MCF 10A (cell line): ENCODE measurements at places on chromosomes 5 and 9. TPM values are rescaled to one million over a fixed set of nuclear protein-coding genes. Genes with fewer than 3 reads are reported as not detected.

SOX30 gene
- total RNA-seq, result 0.15 TPM in 1 of 2 replicates, not detected in the other

SEMA6A gene
- 1.5 and 2.1 TPM in 2 replicates for total RNA-seq

GFRA3 gene
- not detected in 2 replicates for total RNA-seq

GZMA gene
- total RNA-seq, result not detected in 2 replicates

GRCh38 chr5:113487416-113487780, 855 bp downstream of the MCC start:
- DNase-seq, result peak; percentile 43
- H3K36me3 ChIP-seq, result peaks cover 8% of the 10 kb centered on the region
- no peaks in the 10 kb centered on the region for H3K27me3 ChIP-seq
- no peak overlapping the region for H3K27ac ChIP-seq
- H3K4me1 ChIP-seq, result peaks cover 20% of the 10 kb centered on the region

- no peaks in the 10 kb centered on the region for H3K27me3 ChIP-seq
- no peak for DNase-seq
- H3K4me3 ChIP-seq, result no peak overlapping the region
- peaks cover 6% of the 10 kb centered on the region for H3K4me1 ChIP-seq
- H3K27ac ChIP-seq, result no peak overlapping the region
- H3K36me3 ChIP-seq, result no peaks in the 10 kb centered on the region
Observed at GRCh38 chr5:132797651-132798050, 15.5 kb upstream of the SOWAHA start.

- peak overlapping the region; percentile 7 for H3K27ac ChIP-seq
- H3K4me3 ChIP-seq, result no peak overlapping the region
- H3K4me1 ChIP-seq, result peaks cover 21% of the 10 kb centered on the region
- no peak for DNase-seq
Observed at GRCh38 chr9:78858266-78858665, 561.3 kb downstream of the PSAT1 start.

GRCh38 chr9:4894076-4894475, 91.0 kb upstream of the JAK2 start:
- H3K36me3 ChIP-seq, result peaks cover 6% of the 10 kb centered on the region
- no peak overlapping the region for H3K4me3 ChIP-seq
- H3K27me3 ChIP-seq, result peaks cover 7% of the 10 kb centered on the region

- peak overlapping the region; percentile 70 for H3K4me3 ChIP-seq
- no peak for DNase-seq
- no peak overlapping the region for H3K27ac ChIP-seq
- no peaks in the 10 kb centered on the region for H3K36me3 ChIP-seq
Observed at GRCh38 chr5:77629509-77630113, 8.9 kb downstream of the OTP start.

DNA sequence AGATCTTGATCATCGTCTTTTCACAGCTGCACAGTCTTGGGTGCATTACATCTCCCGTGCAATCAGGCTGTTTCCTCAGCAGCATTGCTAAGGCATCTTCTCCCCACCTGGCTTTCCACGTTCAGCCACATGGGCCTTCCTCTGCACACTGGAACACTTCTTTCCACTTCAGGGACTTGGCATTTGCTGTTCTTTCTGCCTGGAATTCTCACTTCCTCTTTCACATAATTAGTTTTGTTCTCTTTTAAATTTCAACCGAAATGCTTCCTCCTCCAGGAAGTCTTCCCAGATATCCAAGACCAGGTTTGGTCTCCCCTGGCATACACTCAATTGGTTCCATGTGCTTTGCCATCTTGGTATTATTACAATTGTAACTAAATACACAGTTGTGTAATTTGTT, 43.8 kb downstream of the WHRN start:
- no peak overlapping the region for H3K4me3 ChIP-seq
- DNase-seq, result no peak
- no peaks in the 10 kb centered on the region for H3K36me3 ChIP-seq
- H3K27me3 ChIP-seq, result no peaks in the 10 kb centered on the region

GRCh38 chr5:125012727-125013451, 266.4 kb upstream of the ZNF608 start:
- no peak for DNase-seq
- H3K36me3 ChIP-seq, result no peaks in the 10 kb centered on the region
- H3K4me1 ChIP-seq, result no peaks in the 10 kb centered on the region
- no peak overlapping the region for H3K27ac ChIP-seq
- no peak overlapping the region for H3K4me3 ChIP-seq

DNA sequence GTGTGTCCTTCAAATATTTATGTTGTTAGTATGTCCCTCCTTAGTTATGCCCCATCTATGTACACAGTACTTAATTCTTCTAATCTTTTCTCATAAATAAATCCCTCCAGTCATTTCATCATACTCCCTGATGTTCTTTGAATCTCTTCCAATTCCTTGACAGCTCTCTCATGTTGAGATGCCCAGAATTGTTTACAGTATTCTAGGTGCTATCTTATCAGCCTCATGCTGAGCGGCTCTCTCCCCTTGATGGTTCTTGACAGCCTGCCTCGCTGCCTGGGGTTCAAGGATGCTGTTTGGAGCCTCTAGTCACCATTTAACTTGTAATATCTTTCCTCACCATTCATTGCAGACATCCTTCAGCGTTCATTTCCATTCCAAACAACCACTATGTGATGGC, 799.2 kb downstream of the BRINP1 start:
- no peaks in the 10 kb centered on the region for H3K27me3 ChIP-seq
- H3K27ac ChIP-seq, result peak overlapping the region; percentile 5
- H3K4me1 ChIP-seq, result peaks cover 21% of the 10 kb centered on the region
- H3K4me3 ChIP-seq, result no peak overlapping the region
- DNase-seq, result no peak
- no peaks in the 10 kb centered on the region for H3K36me3 ChIP-seq
